ENCODE measurements at places on chromosomes 3 and 15.

DNA sequence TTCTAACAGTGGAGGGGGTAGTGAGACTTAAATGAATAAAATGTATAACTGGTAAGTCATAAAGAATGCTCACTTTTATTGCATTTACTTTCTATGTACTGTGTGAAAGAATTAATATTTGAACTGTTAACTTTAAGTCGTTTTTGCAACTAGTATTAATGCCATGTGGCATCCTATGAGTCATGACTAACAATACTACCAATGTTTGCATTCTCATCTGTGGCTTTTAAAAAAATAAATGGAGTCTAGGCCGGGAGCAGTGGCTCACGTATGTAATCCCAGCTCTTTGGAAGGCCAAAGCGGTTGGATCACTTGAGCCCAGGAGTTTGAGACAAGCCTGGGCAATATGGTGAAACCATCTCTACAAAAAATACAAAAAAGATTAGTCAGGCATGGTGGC is 5.2 kb downstream of the C3orf49 start:
- DNase-seq = no peak

GRCh38 chr3:24624938-24625681 is 130.5 kb upstream of the THRB start:
- no peak for DNase-seq

- no peak for DNase-seq
These were observed 231.4 kb upstream of the UMPS start for GRCh38 chr3:124498891-124499290.

DNA sequence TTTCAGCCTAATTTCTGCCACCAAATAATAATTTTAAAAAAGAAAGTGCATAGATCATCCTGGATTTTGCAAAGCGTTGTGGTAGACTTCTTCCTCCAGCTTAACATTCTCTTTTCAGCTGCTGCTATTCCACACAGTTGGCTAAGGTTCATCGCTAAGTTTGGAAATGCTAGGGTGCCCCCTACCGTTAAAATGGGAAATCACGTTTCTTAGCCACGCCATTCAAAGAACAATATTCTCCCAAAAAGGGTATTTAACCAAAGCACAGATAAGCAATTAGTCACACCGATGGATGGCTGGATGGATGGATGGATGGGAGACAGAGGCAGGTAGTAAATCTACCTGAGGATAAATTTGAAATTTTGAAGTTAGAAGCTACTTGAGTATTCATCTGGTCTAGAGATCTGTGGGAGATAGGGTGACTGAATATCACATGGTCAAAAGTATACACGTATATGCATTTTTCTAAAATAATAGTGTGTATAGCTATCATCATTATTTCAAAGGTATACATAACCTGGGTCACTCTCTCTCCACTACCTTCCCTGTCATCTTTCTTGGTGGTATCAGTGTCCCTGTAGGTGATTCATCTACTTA is 67.2 kb downstream of the EFHB start:
- peak; percentile 22 for DNase-seq

DNA sequence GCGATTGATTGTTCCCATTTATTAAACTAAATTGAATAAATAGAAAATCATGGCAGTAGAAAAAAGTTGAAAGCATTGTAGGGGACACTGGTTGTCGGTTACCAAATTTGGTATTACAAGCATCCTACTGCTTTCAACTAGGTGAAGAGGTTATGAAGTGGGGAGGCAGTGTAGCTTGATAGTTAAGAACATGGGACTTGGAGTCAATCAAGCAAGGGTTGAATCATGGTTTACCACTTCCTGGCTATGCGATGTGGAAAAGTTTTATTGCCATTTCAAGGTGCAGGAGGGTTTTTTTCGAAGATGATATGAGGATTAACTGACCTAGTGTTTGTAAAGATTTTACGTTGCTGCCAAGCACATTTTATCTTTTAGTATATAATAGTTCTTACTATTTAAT is 318.2 kb upstream of the KCNH8 start:
- no peak for DNase-seq

- no peak for DNase-seq
These were observed 25.7 kb downstream of the DCLK3 start for GRCh38 chr3:36738702-36739101.

Measured in activated naive CD4-positive, alpha-beta T cell treated with Interleukin-2 at 50 U/mL for 16 hours (primary cell).